Lower leg skin (tissue), 4 donors: ENCODE measurements at places on chromosomes 7 and 10.

- DNase-seq = no peak
Observed at GRCh38 chr10:100713859-100714565, 31.4 kb upstream of the PAX2 start.

- DNase-seq = no peak
Observed at GRCh38 chr7:147605323-147605722, 985.2 kb upstream of the C7orf33 start.

GRCh38 chr7:150401861-150402631 is 22.9 kb downstream of the ZNF775 start:
- DNase-seq = no peak

GRCh38 chr10:100600218-100600617 is 64.5 kb downstream of the HIF1AN start:
- DNase-seq = no peak

- no peak for DNase-seq
Observed at GRCh38 chr7:47100148-47100816, 481.6 kb downstream of the TNS3 start.

DNA sequence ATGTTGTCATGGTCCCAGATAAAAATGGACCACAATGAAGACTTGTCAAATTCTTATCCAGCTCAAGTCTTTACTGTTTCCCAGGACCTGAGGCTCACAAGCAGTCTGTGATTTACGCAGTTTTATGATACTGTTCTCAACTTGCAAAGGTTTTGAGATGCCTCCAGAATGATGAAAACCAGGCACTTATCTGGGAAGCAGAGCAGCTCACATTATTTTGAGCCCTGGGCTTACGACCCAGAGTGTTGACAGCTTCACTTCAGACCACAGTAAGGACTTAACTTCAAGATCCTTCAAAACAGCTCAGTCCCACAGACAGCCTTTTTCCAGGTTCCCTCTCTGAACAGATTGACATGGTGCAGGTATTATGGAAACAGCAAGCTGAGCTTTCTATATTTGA is 236.1 kb downstream of the RNLS start:
- no peak for DNase-seq

- DNase-seq = no peak
Observed at GRCh38 chr7:80464211-80464610, 47.7 kb downstream of the GNAT3 start.

- peak; percentile 43 for DNase-seq
Observed at GRCh38 chr7:117212969-117213877, 109.6 kb downstream of the WNT2 start.

DNA sequence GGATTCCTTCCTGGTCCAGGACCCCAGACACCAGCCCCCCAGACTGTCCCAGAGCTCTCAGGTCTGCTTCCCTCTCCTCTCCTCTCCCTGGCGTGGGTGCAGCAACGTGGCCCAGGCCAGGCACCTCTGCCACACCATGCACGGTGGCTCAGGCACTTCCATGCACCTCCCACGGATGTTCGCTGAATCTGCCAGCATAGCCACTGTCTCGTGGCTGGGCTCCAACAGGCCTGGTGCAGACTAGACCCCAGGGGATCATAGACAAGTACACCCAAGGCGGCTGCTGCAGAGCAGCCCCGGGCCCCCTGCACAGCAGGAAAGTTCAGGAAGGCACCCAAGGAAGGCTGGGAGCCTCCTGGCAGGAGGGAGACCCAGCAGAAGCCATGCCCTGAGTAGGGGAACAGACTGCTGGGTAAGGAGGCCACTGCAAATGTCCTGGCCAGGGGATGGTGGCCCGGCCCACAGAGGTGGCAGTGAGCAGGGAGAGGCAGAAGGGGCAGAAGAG is 4.4 kb downstream of the RASGEF1A start:
- peak; percentile 75 for DNase-seq

DNA sequence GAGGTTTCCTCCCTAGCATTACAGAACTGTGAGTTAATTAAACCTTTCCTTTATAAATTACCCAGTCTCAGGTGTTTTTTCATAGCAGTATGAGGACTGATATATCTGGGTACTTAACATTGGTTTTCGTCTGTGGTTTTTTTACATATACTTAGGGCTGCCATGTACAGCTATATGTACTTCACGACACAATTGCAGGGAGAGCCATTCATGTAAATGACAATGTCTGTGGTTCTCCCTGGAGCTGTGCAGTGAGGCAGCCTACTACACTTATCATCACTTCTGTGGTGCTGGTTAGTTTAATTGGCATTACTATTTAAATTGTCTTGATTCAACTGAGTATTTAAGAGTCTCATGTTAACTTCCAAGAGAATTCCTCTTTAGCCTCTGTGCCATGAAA is 40.7 kb downstream of the AVL9 start:
- DNase-seq = no peak

- peak; percentile 86 for DNase-seq
Observed at GRCh38 chr7:130352194-130353074, 7.8 kb downstream of the CPA5 start.

GRCh38 chr7:78023191-78023590 is 224.6 kb downstream of the PHTF2 start:
- DNase-seq = no peak

DNA sequence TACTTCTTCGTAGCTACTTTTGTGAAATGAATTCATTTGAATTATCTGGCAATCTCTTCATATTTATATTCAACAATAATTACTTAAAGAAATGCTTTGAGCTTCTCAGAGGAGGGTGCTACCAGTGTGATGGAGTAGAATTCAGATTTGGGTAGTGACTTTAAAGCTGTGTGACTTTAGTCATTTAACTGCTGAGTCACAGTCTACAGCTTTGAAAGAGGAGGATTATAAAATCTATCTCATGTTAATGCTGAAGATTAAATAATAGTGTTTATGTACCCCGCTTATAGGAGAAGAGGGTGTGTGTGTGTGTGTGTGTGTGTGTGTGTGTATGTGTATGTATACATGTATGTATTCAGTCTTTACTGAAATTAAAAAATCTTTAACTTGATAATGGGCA is 68.2 kb downstream of the CFTR start:
- no peak for DNase-seq

DNA sequence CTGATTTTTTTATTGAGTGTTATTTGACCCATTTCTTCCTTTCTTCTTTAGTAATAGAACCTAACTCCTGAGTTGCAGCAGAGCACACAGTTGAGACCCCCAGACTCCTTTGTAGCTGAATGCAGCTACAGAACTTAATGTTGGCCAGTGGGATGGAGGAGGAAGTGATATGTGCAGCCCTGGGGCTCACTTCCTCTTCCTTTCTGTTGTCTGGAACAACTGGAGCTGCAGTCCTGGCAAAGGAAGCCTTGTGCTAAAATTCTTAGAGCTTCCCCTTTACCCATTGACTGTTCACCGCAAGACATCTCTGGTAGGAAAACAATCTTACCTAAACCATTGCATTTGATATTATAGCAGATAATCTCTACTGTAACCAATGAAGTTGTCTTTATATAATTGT is 86.6 kb downstream of the ITGB8 start:
- DNase-seq = no peak

- DNase-seq = no peak
Observed at GRCh38 chr7:31120800-31121513, 68.8 kb downstream of the ADCYAP1R1 start.

GRCh38 chr7:6268907-6269306 is 3.5 kb downstream of the CYTH3 start:
- DNase-seq = peak; percentile 32

GRCh38 chr10:1514681-1515080 is 222.6 kb downstream of the ADARB2 start:
- no peak for DNase-seq

- DNase-seq = no peak
Observed at GRCh38 chr10:107440741-107441140, 276.2 kb upstream of the SORCS1 start.

- no peak for DNase-seq
Observed at GRCh38 chr10:33382921-33383713, 48.6 kb upstream of the NRP1 start.

GRCh38 chr7:25171071-25171470 is 46.0 kb upstream of the CYCS start:
- DNase-seq = no peak

DNA sequence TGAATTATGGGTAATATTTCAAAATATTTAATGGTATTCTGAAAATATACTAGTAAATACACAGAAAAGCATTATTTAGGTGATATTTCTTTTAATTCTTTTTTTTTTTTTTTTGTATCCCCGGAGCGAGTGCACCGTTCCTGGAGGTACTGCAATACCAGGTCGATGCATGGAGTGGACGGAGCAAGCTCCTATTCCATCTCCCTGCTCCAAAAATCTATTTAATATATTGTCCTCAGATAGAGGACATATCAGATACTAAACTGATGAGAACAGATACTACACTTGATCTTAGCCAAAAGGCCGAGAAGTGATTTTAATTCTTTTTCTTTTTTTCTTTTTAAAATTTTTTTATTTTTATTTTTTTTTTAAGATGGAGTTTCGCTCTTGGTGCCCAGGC is 10.8 kb downstream of the BTRC start:
- DNase-seq = no peak
